ENCODE measurements at places on chromosomes 7 and 10. TPM values are rescaled to one million over a fixed set of nuclear protein-coding genes. Genes with fewer than 3 reads are reported as not detected.

DNA sequence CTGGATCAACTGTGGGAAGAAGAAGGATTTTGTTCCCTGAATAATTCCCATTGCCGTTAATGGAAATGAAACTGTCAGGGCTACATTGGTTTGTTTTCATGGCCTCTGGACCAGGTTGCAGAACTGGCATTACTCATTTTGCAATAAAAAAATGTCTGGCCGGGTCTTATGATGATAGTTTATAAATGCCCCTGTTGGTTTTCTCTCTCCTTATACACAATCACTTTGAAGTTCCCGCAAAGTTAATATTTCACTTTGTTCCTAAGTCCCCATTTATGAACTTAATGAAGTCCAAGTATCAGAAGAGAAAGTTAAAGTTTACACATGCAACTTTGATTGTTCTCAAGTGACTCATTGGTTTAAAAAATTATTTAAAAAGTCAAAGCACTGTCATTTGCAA lies 150.7 kb upstream of the PRR15 start:
- DNase-seq: no peak

DNA sequence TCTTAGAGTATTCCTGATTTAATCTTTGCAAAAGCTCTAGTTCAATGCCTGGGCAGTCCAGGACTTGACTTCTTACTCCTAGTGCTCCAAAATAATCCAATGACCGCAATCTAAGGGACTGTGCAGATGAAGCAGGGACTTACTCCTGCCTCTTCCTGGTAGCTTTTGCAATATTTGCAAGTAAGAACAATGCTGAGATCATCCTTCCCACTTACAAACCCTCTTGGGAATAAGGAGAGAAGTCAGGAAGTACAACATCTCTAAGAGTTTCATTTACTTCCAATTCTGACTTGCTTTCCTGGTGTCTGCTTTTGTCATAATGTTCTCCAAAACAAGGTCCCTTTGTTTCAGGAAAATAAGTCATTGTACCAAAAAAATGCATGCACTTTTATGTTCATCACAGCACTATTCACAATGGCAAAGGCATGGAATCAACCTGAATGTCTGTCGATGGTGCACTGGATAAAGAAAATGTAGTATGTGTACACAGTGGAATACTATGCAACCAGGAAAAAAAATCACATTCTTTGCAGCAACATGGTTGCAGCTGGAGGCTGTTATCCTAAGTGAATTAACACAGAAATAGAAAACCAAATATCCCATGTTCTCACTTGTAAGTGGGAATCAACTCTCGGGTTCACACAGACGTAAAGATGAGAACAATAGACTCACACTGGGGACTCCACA lies 7.1 kb upstream of the KCNMA1 start:
- no peak for DNase-seq

DNA sequence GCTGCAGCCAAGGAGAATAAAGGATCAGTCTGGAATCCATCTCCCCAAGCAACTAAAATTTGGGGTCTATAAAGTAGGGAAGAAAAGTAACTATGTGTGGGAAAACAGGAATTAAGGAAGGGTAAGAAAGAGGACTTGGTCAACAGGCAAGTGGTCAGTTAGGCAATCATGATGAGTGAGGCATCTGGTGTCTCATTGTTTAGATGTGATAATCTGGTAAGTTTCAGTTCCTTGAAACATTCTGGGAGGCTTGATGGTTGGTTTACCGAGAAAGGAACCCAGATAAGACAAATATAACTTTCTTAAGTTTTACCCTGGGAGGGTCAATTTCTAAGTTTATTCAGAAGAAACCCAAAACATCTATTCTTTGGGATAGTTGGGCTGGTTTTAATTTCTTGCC lies 22.3 kb downstream of the HYAL4 start:
- no peak for DNase-seq

DNA sequence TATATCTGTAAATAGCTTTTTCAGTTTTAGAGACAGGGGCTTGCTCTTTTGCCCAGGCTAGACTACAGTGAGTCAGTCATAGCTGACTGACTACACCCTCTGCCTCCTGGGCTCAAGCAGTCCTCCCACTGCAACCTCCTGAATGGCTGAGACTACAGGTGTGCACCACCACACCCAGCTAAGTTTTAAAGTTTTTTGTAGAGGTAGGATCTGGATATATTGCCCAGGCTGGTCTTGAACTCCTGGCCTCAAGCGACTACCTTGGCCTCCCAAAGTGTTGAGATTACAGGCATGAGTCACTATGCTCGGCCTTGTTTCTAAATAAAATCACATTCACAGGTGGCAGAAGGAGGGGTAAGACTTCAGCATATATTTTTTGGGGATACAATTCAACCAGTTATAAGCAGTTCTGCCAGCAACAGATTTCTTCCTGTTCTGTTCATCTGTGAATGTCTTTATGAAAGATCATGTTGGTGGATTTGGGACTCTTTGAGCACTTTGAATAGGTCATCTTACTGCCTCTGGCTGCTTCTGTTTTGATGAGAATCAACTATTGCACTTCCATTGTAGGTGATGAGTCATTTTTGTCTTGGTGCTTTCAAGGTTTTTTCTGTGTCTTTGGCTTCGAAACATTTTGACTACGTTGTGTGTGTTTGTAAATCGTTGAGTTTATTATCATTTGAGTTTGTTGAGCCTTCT lies 15.7 kb downstream of the RBM33 start:
- no peak for DNase-seq

DNA sequence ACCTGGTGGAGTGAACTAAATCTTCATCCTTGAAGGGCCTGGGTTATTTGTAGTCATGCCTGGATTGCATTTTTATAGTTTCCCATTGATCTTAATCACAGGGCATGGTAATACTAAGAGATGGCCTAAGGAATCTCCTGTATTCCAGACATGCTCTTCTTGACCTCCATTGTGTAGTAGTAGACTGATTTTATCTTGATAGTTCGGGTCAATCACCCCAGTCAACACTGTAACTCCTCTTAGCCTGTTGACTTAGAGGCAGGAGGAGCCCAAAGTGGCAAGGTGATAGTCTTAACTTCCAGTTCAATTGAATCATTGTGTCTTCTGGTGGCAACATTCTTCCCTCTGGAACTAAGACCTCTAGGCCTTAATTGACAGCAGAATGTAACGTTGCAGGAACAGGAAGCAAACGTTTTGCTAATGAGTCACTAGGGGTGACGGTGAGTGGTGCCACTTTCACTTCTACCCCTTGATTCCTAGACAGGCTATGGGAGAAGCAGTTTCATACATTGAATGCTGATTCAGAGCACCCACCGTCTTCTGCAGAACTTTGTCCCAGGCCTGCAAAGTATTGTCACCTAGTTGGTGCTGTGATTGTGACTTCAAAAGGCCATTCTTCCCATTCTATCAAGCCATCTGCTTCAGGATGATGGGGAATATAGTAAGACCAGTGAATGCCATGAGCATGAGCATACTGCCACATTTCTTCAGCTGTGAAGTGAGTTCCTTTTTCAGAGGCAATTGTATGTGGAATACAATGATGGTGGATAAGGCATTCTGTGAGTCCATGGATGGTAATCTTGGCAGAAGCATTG lies 24.0 kb upstream of the PAPSS2 start:
- no peak for DNase-seq

- DNase-seq: no peak
Observed at GRCh38 chr7:50539725-50540124, 25.5 kb downstream of the DDC start.

DNA sequence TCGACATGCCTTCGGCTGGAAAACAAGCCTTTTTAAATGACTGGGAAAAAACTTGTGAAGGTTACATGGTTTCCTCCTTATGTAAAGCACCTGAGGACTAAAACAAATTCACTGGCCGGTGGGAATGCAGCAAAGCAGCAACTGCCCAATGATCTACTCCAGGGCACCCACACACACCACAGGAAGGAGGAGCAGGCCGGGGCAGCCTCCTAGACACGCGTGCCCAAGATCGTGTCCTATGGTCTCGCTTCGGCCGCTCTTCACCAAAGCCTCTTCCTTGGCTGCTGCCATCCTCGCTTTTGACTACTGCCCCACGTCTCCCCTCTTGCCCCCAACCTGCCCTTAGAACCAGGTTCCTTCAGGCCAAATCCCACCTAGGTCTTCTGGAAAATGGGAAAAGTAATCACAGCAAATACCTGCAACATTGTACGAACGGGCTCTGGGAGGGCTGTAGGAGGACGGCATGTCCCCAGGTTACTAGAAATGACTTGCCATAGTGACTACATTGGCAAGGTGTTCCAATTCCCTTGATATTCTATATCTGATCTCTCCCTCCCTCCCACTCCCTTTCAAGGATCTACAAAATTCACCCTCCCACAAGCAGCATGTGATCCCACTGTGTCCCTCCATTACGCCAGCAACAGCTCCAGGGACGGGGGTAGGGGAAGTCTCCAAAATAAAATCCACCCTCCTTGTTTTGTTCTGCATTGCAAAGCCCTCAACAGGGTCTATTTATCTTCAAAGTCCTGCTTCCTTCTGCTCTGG lies 84.9 kb downstream of the RNF216 start:
- DNase-seq: no peak

DNA sequence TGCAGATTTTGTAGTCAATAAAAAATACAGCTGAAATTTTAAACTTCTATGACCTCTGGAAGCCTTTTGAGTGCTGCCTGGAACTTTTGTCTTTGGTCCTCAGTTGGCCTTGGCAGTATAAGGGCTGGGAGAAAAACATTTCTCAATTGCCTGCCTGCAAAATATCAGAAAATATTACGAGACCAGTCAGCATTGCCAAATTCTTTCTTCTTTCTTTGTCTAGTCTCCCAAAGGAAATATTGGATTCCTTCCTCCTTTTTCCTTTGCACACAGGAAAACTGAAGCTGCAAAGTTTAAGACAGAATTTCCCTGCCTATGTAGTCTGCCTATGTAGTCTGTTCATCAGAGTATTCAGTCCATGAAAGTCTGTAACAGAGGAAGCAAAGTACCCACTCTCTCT lies 95.9 kb downstream of the CHRM2 start:
- DNase-seq: no peak

DNA sequence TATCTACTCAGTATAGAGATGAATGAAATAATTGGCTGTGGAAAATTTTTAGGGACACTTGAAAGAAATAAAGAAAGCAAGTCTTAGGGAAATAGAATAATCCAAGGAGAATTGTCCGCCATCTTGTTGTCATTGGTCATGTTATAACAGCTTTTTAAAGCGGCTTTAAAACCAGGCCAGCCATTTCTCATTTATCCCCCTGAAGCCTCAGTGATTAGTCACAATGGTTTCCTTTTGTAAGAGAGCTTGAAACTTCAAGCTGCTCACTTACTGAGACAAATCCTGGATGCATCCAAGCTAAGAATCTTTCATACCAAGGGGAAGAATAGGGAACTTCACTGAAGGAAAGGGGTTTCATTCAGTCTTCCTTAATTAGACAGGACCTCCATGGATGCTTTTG lies 67.9 kb downstream of the SGCE start:
- no peak for DNase-seq

DNA sequence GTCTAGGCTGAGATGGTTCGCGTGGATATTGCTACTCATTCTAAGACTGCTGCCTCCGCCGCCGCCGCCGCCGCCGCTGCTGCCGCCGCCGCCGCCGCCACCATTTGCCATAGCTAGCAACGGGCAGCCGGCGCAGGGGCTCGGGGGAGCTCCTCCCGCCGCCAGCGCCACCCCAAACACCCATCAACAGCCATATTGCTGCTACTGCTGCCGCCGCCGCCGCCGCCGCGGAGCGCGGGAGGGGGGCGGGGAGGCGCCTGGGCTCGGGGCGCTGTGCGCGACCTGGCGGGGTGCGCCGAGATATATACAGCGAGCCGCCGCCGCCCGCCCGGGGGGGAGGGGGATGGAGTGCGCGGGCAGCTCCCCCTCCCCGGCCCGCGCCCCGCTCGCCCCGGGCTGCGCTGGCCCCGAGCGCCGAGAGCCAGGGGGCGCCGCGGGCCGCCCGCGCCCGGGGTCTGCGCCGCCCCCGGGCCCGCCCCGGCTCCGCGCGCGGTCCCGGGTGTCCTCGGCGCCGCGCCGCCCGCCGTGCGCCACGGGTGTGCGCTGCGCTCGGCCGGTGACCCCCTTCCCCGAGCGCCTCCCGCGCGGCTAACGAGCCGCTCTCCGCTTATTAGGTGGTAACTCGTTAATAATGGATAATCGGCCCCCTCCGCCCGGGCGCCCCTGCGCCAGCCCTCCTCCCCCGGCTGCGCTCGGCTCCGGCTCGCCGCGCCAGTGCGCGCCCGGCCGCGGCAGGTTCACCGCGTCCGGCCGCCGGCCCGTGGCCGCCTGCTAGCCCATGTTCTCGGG lies at the start of gene KCNMA1:
Gene KCNMA1 (minus strand): TSS at position 277 of the 789 bp plus-strand sequence.
- peak; percentile 82 for DNase-seq

DNA sequence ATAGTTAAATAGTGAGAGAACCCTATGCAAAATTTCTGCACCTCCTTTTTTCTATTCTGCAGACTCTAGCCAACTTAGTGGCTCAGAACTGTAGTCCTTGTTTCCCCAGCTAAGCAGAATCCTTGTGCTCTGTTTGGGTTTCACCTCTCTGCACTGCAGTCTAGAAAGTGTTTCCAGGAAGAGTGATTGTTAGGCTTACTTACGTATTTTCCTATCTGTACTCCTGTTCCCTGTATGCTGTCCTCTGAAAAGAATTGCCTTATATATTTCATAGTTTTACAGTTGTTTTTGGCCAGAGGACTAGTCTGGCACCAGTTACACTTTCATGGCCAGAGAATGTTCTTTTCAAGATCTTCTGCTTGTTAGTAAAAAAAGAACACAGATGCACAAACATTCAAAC lies 154.6 kb upstream of the POT1 start:
- no peak for DNase-seq

DNA sequence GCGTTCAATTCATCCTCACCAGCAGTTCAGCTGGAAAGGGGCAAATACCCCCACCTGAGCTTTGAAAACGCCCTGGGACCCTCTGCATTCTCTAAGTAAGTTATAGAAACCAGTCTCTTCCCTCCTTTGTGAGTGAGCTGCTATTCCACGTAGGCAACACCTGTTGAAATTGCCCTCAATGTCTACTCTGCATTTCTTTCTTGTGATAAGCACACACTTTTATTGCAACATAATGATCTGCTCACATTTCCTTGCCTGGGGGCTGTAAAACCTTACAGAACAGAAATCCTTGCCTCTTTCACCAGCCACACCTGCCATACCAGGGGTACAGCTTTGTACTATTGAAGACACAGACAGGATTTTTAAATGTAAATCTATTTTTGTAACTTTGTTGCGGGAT lies 155.8 kb upstream of the LANCL2 start:
- no peak for DNase-seq

DNA sequence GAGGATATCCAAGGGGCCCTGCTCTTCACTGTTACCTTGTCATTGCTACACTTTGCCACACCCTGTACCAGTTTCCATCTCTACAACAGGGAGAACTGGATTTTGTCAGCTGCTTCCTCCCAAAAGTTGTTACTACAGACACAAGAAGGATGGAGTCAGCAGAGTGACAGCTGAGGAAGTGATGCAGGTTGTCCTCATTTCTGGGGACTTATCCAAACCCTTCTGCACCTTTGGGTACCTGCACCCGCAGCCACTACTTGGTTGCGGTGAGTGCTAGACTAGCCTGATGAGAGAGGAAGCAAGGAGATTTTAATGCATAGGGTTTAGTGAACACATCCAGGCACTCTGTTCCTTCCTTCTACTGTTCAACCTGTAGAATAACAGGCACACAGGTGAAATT lies 281.0 kb downstream of the RPS24 start:
- no peak for DNase-seq

IRF5 gene
- total RNA-seq: 15.5 TPM

TAS2R41 gene
- total RNA-seq: 1.0 TPM

IFIT1B gene
- 0.16 TPM for total RNA-seq

FAM237B gene
- not detected for total RNA-seq

All from aorta (tissue), 5 donors.